GM12892 (cell line): ENCODE measurements at places on chromosomes 6 and 20.

- DNase-seq, result no peak
Observed at GRCh38 chr20:22080985-22081384, 375.5 kb downstream of the PAX1 start.

GRCh38 chr6:142325111-142325510 lies 23.3 kb downstream of the ADGRG6 start:
- no peak for DNase-seq

DNA sequence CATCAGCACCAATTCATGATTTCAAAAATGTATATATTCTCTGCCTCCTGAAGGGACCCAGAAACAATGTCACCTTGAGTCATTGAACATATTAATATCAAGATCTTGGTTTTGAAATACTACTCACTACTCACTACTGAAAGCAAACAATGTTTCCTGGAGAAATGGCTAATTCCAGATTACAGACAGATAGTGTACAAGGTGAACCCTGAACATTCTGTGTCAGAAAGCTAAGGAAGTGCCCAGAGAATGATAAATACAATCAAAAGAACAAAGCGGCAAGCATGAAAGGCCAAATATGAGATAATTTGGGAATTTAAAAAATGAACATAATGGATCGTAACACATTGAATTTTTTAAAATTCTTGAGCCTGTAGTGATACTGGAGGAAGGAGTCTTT lies 101.5 kb upstream of the TENT5A start:
- DNase-seq, result no peak

DNA sequence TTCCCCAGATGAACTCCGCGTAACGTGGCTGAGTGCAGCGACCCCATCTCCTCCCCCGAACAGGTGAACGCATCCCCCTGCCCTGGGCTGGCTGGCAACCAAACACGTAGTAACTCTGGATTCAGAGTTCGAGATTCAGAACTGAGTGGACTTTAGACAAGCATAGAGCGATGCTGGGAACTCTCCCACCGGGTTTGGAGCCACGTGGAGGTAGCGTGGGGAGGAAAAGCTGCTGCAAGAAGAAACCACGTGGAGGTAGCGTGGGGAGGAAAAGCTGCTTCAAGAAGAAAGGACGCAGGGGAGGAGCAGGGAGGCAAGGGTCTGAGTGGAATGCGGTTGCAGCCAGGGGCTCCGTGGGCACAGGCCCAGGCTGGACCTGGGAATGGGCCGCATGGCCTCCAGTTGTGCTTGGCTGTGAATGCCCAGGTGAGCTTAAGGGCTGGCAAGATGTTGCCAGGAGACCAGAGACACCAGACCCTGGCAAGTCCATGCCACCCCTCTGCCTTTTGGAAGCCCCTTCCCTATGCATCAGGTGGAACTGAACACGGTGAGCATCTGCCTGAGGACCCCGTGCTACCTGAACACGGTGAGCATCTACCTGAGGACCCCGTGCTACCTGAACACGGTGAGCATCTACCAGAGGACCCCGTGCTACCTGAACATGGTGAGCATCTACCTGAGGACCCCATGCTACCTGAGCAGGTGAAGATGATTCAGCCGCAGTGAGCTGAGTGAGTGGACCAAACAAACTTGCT lies 118.0 kb upstream of the FRMD1 start:
- no peak for DNase-seq

- no peak for DNase-seq
Observed at GRCh38 chr6:131923356-131923755, 27.8 kb downstream of the CCN2 start.

GRCh38 chr6:104326173-104327001 lies 533.3 kb downstream of the HACE1 start:
- no peak for DNase-seq

DNA sequence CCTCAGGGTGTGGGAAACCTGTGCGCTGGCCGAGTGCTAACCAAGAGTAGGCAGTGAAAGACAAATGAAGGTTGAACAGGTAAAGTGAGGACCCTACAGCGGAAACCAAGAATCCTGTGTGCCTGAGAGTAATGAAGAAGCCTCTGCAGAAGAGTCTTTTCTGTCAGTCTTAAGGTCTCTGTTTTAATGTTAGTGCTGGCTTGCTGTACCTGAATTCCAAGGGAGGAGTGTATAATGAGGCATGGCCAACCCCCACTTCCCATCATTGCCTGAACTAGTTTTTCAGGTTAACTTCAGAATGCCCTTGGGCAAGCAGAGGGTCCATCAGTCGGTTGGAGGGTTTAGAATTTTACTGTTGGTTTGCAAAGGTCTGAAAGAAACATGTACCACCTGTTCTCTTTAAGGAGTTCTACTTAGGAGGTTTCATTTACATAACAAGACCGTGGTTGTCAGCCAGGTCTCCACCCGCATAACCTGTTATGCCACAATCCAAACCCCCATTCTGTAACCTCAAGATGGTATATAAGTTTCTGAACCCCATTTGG lies 589 bp upstream of the PDCD2 start:
- DNase-seq, result no peak

DNA sequence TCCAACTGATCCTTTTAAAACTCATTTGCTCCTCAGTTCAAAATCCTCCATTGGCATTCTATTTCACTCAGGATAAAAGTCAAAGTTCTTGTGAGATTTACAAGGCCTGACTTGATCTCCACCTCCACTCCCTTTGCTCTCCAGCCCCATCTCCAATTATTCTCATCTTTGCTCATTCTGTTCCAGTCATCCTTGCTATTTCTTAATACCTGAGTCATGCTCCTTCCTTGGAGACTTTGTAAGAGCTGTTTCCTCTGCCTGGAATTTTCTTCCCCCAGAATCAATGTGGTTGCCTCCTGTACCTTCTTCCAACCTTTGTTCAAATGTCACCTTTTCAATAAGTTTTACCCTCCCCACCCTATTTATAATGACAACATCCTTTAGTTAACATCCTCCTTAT lies 373.5 kb downstream of the HTR1B start:
- DNase-seq, result no peak

DNA sequence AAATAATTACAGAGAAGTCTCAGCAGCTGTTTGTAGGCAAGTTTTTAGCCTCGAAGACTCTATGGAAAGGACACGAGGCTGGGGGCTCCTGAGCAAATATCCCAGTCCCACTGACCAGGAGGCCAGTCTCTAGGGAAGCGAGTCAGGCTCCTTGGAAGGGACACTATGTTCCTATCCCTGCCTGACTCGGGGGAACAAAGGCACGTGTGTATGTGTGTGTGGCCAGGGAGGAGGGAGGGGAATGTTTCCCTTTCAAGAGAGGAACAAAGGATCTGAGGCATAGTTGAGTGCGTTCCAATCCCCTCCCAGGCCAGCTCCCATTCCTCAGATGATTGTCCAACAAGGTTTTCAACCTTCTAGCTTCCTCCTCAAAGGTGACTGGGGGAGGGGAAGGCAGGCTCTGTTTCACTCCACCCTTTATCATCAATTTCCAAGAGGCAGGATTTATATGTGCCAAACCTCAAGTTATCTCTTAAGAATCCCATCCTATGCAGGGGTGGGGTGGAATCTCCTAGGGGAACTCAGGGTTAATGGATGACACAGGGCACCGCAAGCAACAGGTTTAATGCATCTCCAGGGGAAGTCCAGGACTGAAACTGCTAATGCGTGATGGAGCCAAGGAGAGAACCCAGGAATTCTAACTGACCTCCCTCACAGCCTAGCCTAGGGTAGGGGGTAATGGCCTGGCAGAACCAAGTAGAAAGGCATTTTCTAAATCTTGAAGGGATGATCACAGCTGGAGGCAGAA lies 9.9 kb downstream of the BCL2L1 start:
- no peak for DNase-seq

GRCh38 chr6:167328086-167328485 lies 3.2 kb downstream of the TTLL2 start:
- no peak for DNase-seq

DNA sequence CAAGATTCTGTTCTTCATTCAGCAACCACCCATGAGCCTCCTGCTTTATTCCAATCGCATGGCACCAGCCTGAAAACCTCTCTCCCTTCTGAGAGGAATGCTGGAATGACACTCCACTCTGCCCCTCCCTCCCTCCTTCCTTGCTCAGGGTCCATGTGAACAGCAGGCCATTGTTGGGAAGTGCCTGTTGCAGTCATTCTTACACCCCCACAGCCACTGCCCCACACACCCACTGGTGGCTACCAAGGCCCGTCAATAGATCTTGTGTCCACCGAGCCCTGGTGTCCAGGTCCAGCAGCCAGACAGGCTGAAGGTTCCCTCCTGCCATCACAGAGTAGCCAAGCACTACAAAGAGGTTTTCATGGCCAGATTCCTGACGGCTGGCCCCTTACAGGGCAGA lies 6.5 kb downstream of the PDRG1 start:
- DNase-seq, result no peak
